ENCODE measurements at places on chromosomes 2 and 18. TPM values are rescaled to one million over a fixed set of nuclear protein-coding genes. Genes with fewer than 3 reads are reported as not detected.

GRCh38 chr18:51342815-51343214, 145.3 kb upstream of the MEX3C start:
- DNase-seq, result no peak

- DNase-seq, result no peak
Measured at GRCh38 chr18:13239171-13239956, 20.8 kb downstream of the LDLRAD4 start.

GRCh38 chr18:74477771-74478170, 18.4 kb upstream of the CNDP2 start:
- DNase-seq, result no peak

GRCh38 chr2:120600335-120600734, 135.3 kb upstream of the GLI2 start:
- no peak for DNase-seq

- no peak for DNase-seq
Measured at GRCh38 chr2:23436346-23437098, 51.5 kb downstream of the KLHL29 start.

ADD2 gene
- not detected for total RNA-seq

KCNG2 gene
- total RNA-seq, result 0.13 TPM

All from LHCN-M2 (cell line).